ENCODE measurements at places on chromosomes 3 and 15. TPM values are rescaled to one million over a fixed set of nuclear protein-coding genes. Genes with fewer than 3 reads are reported as not detected.

Gene RFT1
- 12.2 TPM for total RNA-seq

Gene TRIM59
- total RNA-seq = 12.5 TPM

Gene TMEM44
- total RNA-seq = 42.1 TPM

Gene KIF7
- 0.64 TPM for total RNA-seq

Gene LOXL1
- total RNA-seq = 0.13 TPM

Gene ADCY5
- under 0.01 TPM for total RNA-seq

Gene ERC2
- 1.1 TPM for total RNA-seq

Gene EXD1
- under 0.01 TPM for total RNA-seq

Gene CLSTN2
- total RNA-seq = 0.13 TPM

Gene SH2D7
- not detected for total RNA-seq

Gene PSMD6
- total RNA-seq = 99.6 TPM

Gene MYO9A
- 19.9 TPM for total RNA-seq

Gene CRABP1
- not detected for total RNA-seq

Gene TRPM1
- total RNA-seq = under 0.01 TPM

DNA sequence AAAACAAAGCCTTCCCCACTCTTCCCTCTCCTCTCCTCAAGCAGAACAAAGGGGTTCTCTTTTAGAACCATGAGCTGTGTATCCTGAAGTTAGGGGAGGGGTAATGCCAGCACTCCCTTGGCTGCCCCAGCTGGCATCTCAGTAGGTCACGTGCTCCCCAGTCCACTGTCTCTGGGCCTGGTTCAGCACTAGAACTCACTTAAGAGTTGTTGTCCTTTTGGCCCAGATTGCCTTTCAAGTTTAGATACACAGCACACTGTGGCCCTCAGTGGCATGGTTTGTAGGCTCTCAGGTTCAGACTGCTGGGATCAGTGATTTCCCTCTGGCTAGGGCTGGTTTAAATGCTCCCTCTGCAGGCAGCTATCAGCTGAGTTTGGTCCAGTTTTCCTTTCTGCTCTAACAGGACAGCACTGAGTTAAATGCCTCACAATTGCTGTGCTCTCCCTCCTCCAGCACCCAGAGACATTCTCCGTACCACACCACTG lies 188.4 kb upstream of the ST8SIA2 start:
- DNase-seq = no peak

- DNase-seq = no peak
Observed at GRCh38 chr3:107124885-107125284, 252.4 kb upstream of the CCDC54 start.

- no peak for DNase-seq
Observed at GRCh38 chr15:86259589-86259988, 179.9 kb downstream of the AGBL1 start.

- no peak for DNase-seq
Observed at GRCh38 chr3:143601723-143602484, 246.4 kb downstream of the SLC9A9 start.

GRCh38 chr3:158683230-158683962 lies 10.9 kb upstream of the LXN start:
- no peak for DNase-seq

- DNase-seq = no peak
Observed at GRCh38 chr3:74124782-74125181, 489.7 kb downstream of the CNTN3 start.

GRCh38 chr15:98773616-98774015 lies 125.3 kb downstream of the IGF1R start:
- DNase-seq = no peak

- no peak for DNase-seq
Observed at GRCh38 chr3:32436816-32437189, 45.1 kb downstream of the CMTM7 start.

GRCh38 chr3:134148534-134148933 lies 102.1 kb downstream of the RYK start:
- no peak for DNase-seq

DNA sequence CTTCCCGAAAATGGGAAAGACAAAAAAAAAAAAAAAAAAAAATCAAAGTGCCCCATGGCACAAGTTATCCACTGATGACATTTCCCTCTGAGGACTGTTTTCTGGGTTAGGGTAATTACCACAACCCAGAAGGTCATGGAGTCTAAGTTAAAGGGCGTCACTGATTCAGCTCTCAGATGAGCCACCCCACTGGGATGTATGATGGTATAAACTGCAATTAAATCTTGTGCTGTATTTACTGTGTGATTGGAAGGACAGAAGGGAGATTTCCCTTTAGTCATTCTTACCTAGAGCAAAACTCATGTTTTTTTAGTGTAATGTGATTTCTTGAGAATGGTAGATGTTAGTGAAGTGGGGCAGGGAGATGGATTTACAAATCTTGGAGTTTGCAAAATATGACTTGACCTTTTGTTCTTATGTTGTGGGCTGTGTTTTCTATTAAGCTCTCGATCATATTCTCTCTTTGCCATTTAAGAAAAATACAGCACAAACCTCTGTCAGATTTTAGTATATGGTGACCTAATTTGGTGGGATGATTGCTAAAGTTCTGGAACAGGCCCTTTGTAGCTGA lies 244.2 kb downstream of the PTPRG start:
- DNase-seq = no peak

GRCh38 chr15:74050556-74051234 lies 31.7 kb downstream of the GOLGA6A start:
- no peak for DNase-seq

- no peak for DNase-seq
Observed at GRCh38 chr3:5347486-5347885, 160.0 kb downstream of the EDEM1 start.

DNA sequence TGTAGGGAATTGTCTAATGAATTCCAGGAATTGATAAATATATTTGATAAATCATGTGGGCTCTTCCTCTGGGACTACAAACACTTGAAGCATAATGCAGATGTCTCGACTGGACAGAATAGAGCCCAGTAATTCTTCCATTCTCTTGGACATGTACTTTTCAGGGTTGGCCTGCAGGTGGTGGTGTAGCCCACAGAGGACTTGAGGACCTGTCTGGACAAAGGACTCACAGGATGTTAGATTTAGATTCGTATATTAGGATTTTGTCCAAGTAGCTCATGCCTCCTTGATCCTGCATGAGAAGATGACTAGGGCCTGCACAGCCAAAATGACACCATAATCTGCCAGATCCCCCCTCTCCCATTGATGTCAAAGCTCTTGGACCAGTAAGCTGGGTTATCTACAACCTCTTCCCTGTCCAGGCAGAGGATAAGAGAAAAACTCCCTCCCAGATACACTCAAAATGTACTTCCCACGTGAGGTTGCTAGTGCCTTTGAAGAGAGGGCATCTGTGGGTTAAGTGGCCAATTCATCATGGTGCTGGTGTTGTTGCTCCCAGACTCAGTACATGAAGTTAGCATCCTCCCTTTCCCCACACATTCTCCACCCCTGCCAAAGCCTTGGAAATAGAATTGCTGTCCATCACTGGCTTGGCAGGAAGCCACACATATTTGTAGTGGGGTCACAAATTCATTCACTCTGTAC lies 88.6 kb upstream of the ZNF280D start:
- peak; percentile 59 for DNase-seq

- DNase-seq = peak; percentile 55
Observed at GRCh38 chr3:157417247-157417646, 19.4 kb upstream of the PTX3 start.

DNA sequence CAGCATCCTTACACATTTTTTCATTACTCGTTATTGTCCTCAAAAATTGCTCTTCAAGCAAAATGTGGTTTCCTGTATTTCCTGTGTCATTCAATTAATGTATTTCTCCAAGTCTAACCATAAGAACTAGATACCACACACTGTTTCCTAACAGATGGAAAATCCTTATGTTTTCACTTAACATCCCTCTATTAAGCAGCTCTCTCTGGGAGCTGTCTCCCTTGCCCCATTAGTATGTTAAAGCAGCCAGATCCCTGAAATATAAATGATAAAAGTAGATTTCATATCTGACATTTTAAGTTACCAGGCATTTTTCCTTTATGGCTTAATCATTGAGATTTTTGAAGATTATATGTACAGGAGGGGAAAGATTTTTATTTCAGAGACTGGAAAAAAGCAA lies 15.9 kb downstream of the PFN2 start:
- DNase-seq = no peak

DNA sequence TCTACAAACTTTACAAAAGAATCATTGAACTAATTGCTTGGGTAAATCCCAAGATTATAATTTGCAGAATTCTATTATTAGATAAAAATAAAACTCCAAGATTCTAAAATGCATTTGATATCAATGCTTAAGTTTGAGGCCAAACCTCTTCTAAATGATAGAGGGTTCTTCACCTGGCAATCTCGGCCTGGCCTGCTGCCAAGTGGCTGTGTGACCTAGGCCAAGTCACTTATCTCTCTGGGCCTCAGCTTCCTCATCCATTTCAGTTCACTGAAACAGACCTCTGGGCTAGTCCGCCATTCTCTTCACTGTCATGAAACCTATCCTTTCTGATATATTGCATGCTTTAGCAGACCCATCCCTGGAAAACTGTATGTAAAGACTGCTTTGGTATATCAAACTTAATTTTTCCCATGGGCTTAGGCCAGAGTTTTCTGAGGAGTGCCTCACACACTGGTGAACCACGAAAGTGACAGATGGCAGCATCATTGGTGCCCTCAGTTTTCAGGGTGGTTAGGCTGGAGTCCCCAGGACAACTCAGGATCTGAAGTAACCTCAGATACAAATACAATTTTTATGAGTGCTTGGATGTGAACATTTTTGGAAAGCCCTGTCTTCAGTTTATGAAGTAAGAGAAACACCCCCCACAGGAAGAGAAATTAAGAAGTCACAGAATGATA lies 21.8 kb downstream of the NUDT16 start:
- no peak for DNase-seq

DNA sequence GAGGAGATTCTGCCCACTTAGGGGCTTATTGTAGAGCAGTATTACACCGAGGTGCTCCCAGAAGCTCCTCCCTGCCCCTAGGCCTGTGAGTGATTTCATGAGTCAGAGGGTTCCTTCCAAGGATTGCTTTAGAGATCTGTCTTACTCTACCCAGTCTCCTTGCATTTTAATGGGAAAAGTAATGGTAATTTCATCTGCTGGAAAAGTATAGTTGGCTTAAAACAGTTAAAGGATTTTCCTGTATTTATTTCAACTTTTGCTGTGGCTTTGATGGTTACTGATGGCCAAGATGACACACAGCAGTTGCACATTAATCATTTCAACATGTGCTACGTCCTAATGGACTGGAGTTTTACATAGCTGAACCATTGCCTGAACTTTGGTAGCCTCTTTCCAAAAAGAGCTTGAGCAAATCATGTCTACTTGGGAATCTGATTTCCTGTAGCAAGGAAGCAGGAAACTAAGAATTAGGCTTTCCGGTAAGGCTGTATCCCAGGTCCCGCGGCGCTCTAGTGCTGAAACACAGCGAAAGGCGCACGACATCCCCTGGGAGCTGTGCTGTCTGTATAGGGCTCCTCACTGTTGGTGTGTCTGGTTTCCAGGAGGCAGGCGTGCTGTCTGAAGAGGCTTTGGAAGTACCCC lies 9.2 kb upstream of the PGPEP1L start:
- no peak for DNase-seq

DNA sequence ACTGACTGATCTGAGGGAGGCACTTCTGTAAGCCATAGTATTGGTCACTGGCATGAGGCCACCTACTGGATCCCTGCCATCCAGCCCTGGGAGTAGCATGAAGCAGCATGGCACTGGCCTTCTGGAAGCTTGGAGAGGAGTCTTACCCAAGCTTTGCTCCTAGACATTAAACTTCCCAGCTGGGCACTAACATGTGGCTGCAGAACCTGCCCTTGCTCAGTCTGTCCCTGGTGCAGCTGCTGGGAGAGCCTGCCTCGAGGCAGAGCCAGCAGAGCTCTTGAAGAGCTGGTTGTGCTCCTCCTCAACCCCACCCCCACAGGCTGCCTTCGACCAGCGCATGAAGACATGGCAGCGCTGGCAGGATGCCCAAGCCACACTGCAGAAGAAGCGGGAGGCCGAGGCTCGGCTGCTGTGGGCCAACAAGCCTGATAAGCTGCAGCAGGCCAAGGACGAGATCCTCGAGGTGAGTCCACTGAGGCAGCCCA lies 17.1 kb upstream of the SNX22 start:
- DNase-seq = no peak

DNA sequence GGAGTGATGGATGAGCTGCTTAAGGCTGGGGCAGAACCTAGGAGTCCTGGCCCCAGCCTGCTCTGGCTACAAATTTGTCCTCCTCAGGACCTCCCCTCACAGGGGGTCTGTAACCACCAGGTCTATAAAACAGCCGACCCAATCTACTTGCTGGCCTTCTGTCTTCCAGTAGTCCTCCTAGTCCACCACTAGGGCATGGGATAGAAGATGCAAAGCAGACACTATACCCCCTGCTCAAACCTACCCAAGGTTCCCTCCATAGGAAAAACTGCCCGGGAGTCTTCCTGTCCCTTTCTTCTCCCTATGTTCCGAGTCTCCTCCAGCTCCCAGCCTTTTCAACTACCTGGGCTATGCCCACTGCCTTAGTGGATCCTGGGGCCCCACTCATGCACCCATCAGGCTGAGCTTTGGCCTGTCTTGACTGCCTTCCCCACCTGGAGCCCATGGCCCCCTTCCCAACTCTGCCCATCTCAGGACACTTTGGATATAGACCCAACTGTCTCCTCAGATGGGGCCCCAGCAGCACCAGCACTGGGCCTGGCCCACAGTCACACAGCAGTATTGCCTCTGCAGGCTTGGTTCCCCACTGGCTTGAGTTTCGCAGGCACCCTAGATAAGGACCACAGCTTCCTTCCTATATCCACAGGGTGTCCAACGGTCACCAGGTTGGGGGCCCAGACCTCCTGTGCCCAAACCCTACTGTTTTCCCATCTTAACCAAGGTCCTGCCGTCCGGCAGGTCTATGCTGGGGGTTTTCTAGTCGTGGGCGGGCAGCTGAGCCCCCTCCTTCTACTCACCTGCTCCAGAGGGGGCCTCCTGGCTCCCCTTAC lies 1.1 kb downstream of the HYAL3 start:
- no peak for DNase-seq

DNA sequence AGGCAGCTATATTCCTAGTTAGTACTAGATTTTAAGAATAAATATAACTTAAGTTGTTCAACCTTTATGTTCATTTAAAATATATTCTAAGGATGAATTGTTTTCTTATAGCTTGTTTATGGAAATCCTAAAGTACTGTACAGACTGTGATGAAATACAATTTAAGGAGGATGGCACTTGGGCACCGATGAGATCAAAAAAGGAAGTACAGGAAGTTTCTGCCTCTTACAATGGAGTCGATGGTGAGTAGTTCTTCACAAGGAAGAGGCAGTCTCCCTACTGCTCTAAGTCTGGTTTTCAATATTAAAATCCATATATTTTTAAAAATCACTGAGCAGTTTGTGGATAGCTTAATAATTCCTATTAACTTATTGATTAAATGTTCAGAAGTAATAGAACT lies 29.6 kb downstream of the CALML4 start:
- DNase-seq = no peak

- no peak for DNase-seq
Observed at GRCh38 chr3:173371848-173372487, 25.6 kb upstream of the NLGN1 start.

DNA sequence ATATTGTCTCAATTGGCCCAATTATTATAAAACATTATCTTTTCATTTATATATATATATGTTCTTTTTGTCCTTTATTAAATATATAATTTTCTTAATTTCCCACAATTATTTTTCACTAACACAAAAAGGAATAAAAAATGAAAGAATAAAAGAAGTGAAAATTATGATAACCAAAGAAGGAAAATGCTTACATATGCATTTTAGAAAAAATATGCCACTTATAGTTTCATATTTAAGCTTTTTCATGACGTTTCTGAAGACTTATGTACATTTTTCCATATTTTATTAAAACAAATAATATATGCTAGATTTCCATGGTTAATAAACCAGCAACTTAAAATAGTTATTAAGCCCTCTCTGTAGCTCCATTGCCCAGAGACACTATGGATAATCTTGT lies 34.9 kb upstream of the ARHGEF26 start:
- DNase-seq = no peak

GRCh38 chr3:15983232-15983631 lies 185.5 kb upstream of the ANKRD28 start:
- no peak for DNase-seq

Measured in dermis microvascular lymphatic vessel endothelial cell (primary cell).